ENCODE measurements at places on chromosomes 1 and 21. TPM values are rescaled to one million over a fixed set of nuclear protein-coding genes. Genes with fewer than 3 reads are reported as not detected.

DNA sequence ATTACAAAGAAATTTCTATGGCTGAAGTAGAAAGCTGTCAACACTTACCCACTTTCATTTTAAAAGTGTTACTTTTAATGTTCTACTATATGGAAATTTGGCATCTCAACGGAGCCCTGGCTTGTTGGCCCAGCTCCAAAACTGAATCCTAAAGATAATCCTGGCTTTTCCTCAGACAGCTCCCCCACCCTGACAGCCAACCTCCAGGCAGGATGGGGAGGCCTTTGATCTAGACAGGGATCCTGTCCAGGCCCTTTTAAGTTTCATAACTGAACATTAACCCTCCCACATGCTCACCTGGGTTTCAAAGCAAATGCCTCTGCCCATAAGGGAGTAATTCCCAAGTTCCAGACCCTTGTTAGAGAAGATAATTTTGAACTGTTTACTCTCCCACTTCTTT is 99.3 kb upstream of the RALGPS2 start:
- no peak for DNase-seq

DNA sequence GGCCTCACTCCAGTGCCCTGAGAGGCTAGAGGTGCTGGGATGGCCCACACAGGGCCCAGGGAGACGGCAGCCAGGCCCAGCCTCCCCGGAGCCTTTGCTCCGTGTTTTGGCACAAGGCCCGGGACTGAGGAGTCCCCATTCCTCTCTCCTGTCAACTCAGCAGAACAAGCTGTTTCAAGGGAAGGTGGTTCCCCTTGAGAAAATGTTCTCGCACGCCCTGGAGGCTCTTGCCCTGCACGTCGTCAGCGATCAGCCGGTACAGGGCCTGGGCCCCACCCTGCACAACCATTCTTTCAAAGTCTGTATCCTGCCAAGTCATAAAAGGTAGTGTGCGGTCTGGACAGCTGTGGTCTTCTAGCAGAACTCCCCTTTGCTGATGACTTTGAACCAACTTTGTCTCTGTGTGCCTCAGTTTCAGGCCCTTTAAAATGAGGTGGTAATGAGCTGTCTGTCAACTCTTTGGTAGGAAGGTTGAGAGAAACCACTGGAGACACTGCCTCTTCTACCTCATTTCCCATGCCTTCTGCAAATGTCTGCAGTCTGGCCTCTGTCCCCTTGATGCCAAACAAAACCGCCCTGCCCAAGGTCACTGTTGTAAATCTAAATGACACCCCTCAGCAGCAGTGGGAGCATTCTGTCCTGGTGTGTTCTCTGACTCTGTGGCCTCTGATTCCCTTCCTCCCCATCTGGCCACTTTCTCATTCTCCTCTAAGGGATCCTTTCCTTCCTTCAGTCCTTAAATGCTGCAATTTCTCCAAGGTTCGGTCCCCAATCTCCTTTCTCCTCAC is 138.6 kb upstream of the JUN start:
- DNase-seq: no peak

DNA sequence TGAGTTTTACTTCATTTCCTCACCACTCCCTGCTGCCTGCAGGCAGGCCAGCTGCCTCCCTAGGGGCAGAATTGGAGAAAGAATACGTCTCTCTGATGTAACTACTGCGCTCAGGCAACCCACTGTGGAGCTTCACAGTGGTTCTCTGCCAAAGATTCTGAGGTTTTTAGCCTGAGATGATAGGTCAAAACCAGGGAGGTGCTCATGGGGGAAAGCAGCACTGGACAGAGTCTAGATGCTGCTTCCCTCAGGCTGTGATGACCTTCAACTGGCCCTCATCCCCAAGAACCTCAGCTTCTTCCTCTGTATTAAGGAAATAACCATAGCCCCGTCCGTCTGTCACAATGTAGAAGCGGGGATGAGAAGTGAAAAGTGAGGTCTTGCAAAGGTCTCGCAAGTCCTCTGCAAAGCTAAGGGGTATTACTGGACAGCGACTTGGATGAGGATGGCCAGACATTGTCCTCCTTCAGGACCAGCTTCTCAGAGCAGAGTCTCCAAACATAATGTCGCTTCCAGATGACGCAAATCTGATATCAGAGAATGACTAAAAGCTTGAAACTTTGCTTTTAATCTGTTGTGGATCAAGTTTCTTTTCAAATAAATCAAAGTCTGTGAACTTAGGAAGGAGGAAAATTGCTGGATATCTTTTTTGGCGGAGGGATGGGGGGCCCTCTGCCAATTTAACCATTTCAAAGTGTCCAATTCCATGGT is 65.9 kb upstream of the ATP5PO start:
- no peak for DNase-seq

DNA sequence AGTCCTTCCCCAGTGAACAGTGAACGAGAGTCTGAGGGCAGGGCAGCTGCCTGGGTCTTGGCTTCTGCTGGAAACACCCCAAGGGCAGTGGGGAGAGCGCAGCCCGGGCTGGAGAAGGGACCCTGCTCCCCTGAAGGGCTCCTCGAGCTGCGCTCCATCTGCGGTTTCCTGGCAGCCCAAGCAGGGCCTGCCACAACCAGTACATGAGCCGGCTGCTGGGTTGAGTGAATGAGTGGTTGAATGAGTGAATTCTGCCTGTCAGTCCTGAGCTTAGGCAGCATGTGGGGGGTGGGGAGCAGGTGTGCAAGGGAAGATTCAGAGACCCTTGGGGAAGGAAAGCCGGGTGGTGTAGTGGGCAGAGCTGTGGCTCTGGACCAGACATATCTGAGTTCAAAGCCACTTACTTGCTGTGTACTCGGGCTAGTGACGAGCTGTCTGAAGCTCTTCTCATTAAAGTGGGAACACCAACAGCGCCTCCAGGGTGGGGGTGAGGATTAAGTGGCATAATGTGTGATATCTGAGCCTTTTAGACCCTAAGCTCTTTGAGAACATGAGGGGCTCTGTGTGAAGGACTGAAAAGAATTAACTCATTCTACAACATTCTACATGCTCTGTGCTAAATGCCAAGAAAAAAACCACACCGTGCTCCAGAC is 3.7 kb downstream of the OPRD1 start:
- DNase-seq: no peak

DNA sequence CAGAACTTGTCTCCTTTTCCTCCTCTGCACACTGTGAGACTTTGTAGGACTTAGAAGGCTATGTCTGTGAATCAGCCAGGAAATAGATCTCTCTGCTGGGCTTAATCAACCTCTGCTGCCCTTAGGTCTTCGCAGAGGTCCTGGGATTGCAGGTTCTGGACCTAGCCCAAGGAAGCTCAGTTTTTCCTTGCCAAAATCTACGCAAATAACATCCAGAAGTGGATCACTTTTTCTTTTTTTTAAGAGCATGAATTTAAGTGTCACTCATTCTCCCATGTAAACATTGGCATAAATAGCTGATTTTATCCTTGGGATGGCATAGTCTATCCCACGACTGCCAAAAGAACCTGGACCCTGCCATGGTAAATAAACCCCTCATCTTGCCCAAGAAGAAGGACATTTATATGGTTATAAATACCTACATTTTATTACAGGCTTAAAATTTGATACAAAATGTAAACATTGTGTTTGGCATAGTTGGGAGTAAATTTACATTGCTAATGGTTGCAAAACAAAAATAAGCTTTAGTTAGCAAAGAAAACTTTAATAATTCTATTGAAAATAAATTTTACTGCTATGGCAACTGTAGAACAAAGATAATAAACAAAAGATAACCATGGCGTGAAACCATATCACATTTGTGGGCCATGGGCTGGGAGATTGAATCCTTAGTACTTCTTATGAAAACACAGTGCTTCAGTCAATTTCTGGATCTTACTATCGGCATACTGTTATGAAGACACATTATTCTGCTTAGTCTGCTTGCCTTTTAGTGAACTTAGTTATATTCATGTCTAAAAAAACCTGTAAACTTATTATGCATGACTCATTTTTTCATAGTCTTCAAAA is 24.5 kb upstream of the DISC1 start:
- no peak for DNase-seq

DNA sequence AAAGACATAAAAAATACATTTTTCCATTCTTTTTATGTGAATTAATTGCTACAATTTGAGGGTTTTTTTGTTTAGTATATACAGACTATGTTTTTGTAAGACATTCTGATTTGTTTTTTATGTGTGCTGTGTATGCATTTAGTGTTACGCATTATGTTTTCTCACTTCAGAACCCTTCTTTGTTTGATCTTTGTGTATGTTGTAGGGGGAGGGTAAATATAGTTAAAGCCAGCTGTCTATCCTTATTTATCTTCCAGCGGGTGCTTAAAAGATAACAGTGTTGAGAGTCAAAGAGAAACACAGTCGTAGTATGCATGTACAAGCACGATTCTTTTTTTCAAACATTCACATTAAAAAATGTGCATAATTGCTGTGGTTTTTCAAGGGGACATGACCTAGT is 97.5 kb upstream of the KIAA1614 start:
- no peak for DNase-seq

- no peak for DNase-seq
These were observed 101.9 kb upstream of the DISP3 start for GRCh38 chr1:11377001-11377583.

DNA sequence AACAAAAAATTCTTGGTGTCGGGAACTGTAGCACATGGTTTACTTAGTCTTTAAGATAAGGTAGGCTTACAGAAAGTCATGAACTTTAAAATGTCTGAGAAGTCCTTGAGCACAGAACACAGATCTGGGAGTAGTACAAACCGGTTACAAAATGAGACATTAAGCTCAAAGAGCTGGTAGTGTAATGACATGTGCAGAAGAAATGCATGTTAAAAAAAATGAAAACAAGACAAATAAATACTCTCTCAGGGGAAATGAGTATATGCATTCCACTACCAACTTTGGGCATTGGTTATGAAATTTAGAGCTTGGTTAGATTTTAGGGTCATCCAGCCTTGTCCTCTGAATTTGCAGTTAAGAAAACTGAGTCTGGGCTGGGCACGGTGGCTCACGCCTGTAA is 91.5 kb upstream of the F3 start:
- DNase-seq: no peak

DNA sequence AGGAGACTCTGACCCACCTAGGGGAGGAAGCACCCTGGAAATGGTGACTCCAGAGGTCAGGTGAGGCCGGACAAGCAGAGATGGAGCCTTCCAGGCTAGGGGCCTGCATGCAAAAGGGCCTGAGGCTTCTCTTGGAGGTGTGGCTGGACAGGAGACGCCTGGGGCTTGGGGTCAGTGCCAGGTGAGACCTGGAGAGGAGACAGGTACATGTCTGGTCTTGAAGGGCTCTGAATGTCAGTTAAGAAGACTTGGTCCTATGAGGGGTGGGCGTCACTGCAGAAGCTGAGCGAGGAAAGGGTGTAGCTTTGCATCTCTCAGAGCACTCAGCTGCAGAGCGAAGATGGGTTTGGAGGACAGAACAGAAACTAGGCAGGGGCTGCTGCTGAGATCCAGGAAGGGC is 14.3 kb downstream of the LRP8 start:
- no peak for DNase-seq

DNA sequence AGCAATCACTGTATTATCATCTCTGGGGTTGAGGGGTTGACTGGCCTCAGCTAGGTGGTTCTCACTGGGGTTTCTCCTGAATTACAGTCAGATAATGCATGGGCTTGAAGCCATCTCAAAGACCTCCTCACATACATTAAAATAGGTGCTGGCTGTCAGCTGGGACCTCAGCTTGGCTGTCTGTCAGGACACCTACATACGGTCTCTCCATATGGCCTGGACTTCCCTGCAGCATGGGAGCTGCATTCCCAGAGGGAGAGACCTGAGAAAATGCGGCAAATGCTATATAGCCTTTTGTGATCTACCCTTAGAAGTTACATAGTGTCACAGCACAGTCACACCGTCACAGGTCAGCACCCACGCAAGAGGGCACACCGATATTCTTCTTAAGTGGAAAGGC is 93.6 kb downstream of the TSEN15 start:
- no peak for DNase-seq

GRCh38 chr1:223834660-223835263 is 11.0 kb downstream of the TP53BP2 start:
- no peak for DNase-seq

- no peak for DNase-seq
These were observed 45.3 kb downstream of the PIK3CD start for GRCh38 chr1:9696793-9697192.

GRCh38 chr1:45843474-45843905 is 40.1 kb downstream of the MAST2 start:
- no peak for DNase-seq

DNA sequence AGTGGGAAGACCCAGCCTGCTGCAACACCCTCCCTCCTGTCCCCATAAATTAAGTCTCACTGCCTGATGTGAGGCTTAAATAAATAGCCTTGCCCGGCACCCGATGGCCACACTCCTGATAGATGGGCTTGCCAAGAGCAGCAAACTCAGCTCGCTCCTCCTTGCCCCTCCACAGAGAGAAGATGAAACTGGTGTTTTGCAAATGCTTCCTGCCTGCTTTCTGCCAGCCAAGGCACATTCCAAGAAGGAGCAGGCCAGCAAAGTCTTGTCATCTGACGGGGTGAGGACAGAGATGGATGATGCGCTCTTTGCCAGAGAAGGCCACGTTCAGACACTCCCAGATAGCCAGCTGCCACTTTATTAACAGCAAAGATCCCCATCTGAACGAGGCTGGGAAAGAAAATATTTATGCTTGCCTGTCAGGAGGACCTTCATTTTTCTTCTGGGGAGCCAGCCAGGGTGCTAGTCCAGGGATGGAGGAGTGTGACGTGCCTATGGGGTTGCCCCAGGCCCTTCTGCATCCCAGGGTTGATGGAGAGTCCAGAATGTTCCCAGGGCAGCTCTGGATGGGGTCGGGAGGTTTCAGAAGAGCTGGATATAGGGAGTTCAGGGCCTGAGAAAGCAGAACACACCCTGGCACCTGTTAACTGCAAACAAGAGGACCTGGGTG is 265.4 kb downstream of the FOXD2 start:
- DNase-seq: no peak

DNA sequence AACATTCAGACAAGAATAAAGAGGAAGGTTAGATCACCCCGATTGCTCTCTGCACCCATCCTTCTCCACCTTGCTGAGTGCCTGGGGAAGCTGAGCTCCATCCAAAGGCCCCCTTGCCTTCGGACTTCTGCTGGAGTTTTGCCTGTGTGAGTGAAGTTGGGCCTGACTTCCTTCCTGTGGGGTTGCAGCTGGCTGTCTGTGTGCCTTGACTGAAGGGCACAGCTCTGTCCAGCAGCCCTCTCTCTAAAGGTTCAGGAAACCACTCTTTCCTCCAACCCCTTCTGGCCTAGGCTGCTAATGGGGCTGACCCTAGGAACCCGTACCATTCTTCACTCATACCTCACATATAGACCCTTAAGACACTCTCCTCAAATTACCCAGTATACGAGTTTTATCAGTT is 173.4 kb upstream of the HMCN1 start:
- no peak for DNase-seq

Gene RNU1-1
- 2,807 TPM for total RNA-seq

Gene ADCY10
- not detected for total RNA-seq

Gene FAM72D
- total RNA-seq: 6.2 TPM

Gene LZIC
- 28.8 TPM for total RNA-seq

Gene ADAMTS5
- total RNA-seq: 0.48 TPM

Gene PRKAA2
- 4.4 TPM for total RNA-seq

Gene PALMD
- total RNA-seq: 0.26 TPM

Gene TAS1R1
- total RNA-seq: 0.51 TPM

Gene LRRC38
- 0.43 TPM for total RNA-seq

Gene OR2L3
- total RNA-seq: not detected

Gene INKA2
- total RNA-seq: 0.86 TPM

Gene RBM11
- total RNA-seq: 26.6 TPM

Gene DYNLT5
- total RNA-seq: 6.6 TPM

Gene STYXL2
- total RNA-seq: 0.70 TPM

Gene ZRANB2
- 84.8 TPM for total RNA-seq

Gene OR6N1
- total RNA-seq: not detected

Gene LBR
- 43.5 TPM for total RNA-seq

Gene PTGS2
- 0.40 TPM for total RNA-seq

Gene ZBTB37
- 22.3 TPM for total RNA-seq

Gene KCNE2
- 1.4 TPM for total RNA-seq

All from endodermal cell (in vitro differentiated cells).